ENCODE measurements at places on chromosomes 5 and 9. TPM values are rescaled to one million over a fixed set of nuclear protein-coding genes. Genes with fewer than 3 reads are reported as not detected.

- DNase-seq = no peak
- H3K27me3 ChIP-seq = no peaks in the 10 kb centered on the region
- no peak overlapping the region for H3K27ac ChIP-seq
- H3K36me3 ChIP-seq = no peaks in the 10 kb centered on the region
- peaks cover 10% of the 10 kb centered on the region for H3K4me1 ChIP-seq
Observed at GRCh38 chr9:112380825-112381221, 915 bp downstream of the HSDL2 start.

DNA sequence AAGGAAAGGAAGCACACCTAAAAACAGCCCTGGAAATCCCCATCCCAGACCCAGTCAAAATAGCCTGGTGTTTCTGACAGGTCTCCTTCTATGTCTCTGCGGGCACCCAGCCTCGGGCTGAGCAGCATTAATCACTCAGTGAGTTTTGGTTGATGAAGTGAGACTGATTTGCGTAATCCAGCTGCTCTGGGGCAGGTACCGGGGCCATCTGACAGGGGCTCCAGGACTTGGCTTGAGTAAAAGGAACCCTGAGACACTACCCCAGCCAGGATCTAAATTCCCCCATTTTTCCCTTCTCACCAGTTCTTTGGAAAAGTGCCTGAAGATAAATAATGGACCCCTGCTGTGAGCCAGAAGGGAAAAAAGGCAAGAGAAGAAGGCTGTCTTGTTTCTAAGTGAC lies 596 bp downstream of the SLC28A3 start:
- no peaks in the 10 kb centered on the region for H3K27me3 ChIP-seq
- no peak overlapping the region for H3K4me3 ChIP-seq
- H3K36me3 ChIP-seq = no peaks in the 10 kb centered on the region
- DNase-seq = peak; percentile 30
- H3K4me1 ChIP-seq = peaks cover 6% of the 10 kb centered on the region
- H3K27ac ChIP-seq = no peak overlapping the region

GRCh38 chr5:162268694-162269481 lies 201.3 kb downstream of the GABRG2 start:
- peaks cover 14% of the 10 kb centered on the region for H3K4me1 ChIP-seq
- no peak overlapping the region for H3K27ac ChIP-seq

DNA sequence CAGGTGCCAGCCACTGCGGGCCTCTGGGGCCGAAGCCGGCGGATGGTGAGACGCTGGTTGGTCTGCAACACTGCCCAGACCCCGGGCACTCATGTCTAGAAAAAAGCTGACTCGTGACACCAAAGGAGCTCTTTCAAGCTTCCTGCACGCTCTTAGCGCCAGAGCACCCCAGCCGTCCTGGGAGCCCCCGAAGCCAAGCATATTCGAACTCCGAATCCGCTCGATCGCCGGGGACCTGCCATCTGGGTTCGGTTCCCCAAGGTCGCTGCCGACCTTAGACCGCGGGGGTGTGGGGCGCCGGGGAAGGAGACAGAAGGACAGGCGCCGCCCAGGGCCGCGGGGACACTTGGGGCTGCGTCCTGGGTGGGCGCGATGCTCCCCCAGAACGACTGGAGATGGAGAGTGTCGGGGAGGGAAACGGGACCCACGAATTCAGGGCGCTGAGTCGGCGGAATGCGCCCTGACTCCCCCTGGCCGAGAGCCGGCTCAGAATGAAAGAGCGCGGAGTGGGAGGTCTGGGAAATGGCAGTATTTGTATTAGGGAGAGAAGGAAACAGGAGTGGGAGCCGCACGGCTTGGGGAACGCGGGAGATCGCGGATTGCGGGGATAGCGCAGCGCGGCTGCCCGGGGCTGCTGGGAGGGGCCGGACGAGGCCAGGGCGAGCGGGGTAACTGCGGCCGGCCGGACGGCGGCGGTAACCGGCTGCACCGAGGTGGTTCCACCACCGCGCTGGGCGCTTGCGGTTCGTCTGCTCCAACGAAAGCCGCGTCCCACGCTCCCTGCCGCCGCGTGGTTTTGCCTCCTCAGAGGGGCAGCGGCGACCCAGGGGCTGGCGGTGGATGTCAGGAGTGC lies 20.1 kb upstream of the MARCHF6 start:
- no peaks in the 10 kb centered on the region for H3K36me3 ChIP-seq
- no peak overlapping the region for H3K27ac ChIP-seq
- H3K4me3 ChIP-seq = peak overlapping the region; percentile 83

- no peak overlapping the region for H3K4me3 ChIP-seq
- no peak for DNase-seq
- no peaks in the 10 kb centered on the region for H3K27me3 ChIP-seq
- 0 out of 2 replicates have a peak, but pooled peaks cover 4% of the 10 kb centered on the region for H3K36me3 ChIP-seq
Observed at GRCh38 chr5:150946351-150946905, 41.6 kb upstream of the ZNF300 start.

DNA sequence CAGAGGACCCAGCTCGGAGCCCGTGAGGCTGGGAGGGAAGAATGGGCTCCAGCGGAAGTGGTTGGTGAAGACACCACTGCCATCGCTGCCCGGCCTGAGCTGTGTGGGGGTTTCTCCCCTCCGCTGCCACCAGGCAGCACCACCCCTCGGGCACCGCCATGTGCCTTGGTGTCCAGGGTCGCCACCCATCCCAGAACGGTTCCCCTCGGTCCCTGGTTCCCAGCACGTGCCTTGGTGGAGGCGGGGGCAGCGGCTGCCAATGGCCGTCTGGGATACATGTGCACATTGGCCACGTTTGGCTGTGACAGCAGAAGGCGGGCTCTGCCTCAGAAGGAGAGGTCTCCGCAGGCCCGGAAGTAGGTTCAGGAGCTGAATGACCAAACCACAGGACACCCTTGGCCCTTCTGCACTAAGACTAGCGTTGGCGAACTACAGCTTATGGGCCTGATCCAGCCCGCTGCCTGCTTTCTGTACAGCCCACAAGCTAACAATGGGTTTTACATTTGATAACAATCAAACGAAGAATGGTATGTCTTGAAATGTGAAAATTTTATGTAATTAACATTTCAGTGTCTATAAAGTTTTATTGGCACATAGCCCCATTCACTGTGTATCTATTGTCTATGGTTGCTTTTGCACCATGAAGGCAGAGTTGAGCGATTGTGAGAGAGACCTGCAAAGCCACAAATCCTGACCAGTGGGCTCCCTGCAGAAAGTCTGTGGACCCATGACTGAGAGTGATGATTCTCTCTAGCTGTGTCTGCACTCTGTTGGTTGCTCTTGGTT lies 91.7 kb upstream of the RAPGEF1 start:
- H3K36me3 ChIP-seq = no peaks in the 10 kb centered on the region
- DNase-seq = no peak
- H3K4me1 ChIP-seq = peaks cover 7% of the 10 kb centered on the region
- H3K27ac ChIP-seq = no peak overlapping the region

DNA sequence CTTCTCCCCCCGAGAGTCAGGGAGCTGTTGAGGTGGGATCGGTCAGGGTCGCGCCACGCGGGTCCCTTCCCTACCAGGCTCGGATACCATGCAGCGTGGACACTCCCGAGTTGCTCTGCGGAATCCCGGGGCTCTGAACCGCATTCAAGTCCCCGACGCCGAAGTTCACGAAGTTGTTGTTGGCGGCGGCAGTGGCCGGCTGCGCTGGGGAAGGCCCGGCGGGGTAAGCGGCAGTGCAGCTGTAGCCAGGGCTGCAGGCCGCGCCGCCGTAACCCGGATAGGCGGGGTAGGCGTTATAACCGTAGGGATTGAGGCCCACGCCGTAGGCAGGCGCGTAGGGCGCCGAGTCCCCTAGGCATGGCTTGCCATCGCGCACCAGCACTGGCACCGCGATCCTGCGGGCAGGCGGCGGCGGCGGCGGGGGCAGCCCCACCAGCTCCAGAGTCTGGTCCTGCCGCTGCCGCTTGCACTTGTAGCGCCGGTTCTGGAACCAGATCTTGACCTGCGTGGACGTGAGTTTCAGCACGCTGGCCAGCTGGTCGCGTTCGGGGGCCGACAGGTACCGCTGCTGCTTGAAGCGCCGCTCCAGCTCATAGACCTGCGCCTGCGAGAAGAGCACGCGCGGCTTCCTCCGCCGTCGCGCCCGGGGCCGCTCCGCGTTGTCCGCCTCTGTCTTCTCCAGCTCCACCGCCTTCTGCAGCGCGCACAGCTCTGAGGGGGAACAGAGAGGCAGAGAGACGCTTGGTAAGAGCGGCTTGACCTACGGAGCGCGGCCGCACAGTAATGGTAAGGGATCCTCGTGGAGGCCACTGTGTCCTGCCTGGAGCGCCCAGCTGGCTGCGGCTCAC lies 2.3 kb downstream of the NKX2-5 start:
- no peak overlapping the region for H3K27ac ChIP-seq
- peaks cover 63% of the 10 kb centered on the region for H3K4me1 ChIP-seq
- peak overlapping the region; percentile 38 for H3K4me3 ChIP-seq
- peak; percentile 57 for DNase-seq
- H3K27me3 ChIP-seq = peaks cover 100% of the 10 kb centered on the region

- H3K27ac ChIP-seq = no peak overlapping the region
- no peak overlapping the region for H3K4me3 ChIP-seq
- peaks cover 36% of the 10 kb centered on the region for H3K36me3 ChIP-seq
- DNase-seq = no peak
- H3K27me3 ChIP-seq = no peaks in the 10 kb centered on the region
Observed at GRCh38 chr9:89361031-89361430, 42.7 kb downstream of the SECISBP2 start.

- H3K4me1 ChIP-seq = peaks cover 6% of the 10 kb centered on the region
- no peaks in the 10 kb centered on the region for H3K36me3 ChIP-seq
- no peak for DNase-seq
- no peak overlapping the region for H3K4me3 ChIP-seq
- H3K27ac ChIP-seq = no peak overlapping the region
Observed at GRCh38 chr5:96408841-96409538, 24.1 kb downstream of the PCSK1 start.

- no peaks in the 10 kb centered on the region for H3K36me3 ChIP-seq
- no peak for DNase-seq
- peaks cover 18% of the 10 kb centered on the region for H3K4me1 ChIP-seq
- no peaks in the 10 kb centered on the region for H3K27me3 ChIP-seq
Observed at GRCh38 chr9:127555840-127556820, 55.9 kb upstream of the STXBP1 start.

GRCh38 chr9:123478160-123478559 lies 122.2 kb downstream of the CRB2 start:
- no peaks in the 10 kb centered on the region for H3K27me3 ChIP-seq
- no peak overlapping the region for H3K4me3 ChIP-seq
- H3K27ac ChIP-seq = no peak overlapping the region
- H3K36me3 ChIP-seq = no peaks in the 10 kb centered on the region

DNA sequence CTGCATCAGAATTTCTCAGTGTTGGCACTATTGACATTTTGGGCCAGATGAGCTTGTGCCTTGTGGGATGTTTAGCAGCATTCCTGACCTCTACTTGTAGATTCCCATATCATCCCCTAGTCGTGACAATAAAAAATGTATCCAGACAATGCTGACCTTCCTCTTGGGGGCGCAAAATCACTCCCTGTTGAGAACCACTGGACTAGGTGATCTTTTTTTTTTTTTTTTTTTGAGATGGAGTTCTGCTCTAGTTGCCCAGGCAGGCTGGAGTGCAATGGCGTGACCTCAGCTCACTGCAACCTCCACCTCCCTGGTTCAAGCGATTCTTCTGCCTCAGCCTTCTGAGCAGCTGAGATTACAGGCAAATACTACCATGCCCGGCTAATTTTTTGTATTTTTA lies 22.6 kb downstream of the STXBP1 start:
- H3K27ac ChIP-seq = no peak overlapping the region
- H3K4me3 ChIP-seq = no peak overlapping the region
- peak; percentile 52 for DNase-seq
- no peaks in the 10 kb centered on the region for H3K27me3 ChIP-seq
- no peaks in the 10 kb centered on the region for H3K36me3 ChIP-seq

GRCh38 chr5:55959208-55959607 lies 35.6 kb downstream of the IL6ST start:
- no peak overlapping the region for H3K27ac ChIP-seq
- H3K4me3 ChIP-seq = no peak overlapping the region
- no peak for DNase-seq
- no peaks in the 10 kb centered on the region for H3K36me3 ChIP-seq
- no peaks in the 10 kb centered on the region for H3K27me3 ChIP-seq

DNA sequence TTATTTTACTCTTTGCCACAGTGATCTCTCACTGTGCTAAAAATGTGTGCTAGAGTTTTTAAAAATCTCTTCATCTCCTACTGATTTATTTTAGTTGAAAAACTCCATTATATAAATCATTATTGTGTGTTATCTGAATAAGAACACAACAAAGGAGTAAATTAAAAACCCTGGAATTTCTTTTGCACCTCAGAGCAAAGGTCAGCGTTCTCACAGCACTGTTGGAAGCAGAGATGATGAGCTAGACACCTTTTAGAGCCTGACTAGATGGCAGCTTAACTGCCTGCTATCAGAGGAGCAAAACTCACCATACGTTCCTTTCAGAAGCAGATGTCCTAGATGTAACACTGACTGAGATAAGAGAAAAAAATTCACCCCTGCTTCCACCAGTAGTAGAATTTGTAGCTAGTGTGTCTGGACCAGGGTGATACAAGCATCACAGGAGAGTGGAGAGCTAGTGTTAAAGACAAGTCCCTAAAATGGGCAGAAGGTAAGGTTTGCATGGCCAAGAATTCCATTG lies 147.1 kb downstream of the ENTREP1 start:
- no peaks in the 10 kb centered on the region for H3K27me3 ChIP-seq
- H3K4me1 ChIP-seq = no peaks in the 10 kb centered on the region
- H3K36me3 ChIP-seq = no peaks in the 10 kb centered on the region
- no peak overlapping the region for H3K27ac ChIP-seq
- DNase-seq = no peak
- no peak overlapping the region for H3K4me3 ChIP-seq

- H3K27ac ChIP-seq = no peak overlapping the region
- 0 out of 2 replicates have a peak, but pooled peaks cover 3% of the 10 kb centered on the region for H3K4me1 ChIP-seq
- DNase-seq = no peak
- no peaks in the 10 kb centered on the region for H3K27me3 ChIP-seq
Observed at GRCh38 chr5:51487952-51488351, 104.7 kb downstream of the ISL1 start.

GRCh38 chr9:94801234-94801633 lies 74.7 kb downstream of the AOPEP start:
- H3K27ac ChIP-seq = no peak overlapping the region
- no peaks in the 10 kb centered on the region for H3K4me1 ChIP-seq
- H3K36me3 ChIP-seq = no peaks in the 10 kb centered on the region

DNA sequence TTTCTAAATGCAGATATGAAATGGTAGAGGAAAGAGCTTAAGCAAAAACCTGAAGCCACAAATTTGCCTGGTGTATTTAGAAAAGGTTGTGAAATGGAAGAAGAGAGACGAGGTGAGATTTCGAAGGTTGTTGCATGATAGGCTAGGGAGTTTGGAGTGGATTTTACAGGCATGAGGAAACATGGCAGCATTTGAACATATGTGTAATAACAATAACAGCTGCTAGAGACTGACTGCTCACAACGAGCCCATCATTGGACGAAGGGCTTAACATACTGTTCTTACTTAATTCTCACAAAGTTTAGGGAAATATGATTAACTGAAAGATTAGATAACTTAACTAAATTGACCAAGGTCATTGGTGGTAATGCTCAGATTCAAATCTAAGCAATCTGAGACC lies 108.1 kb downstream of the JAKMIP2 start:
- DNase-seq = no peak
- H3K27me3 ChIP-seq = no peaks in the 10 kb centered on the region
- no peak overlapping the region for H3K27ac ChIP-seq
- H3K4me1 ChIP-seq = no peaks in the 10 kb centered on the region
- no peak overlapping the region for H3K4me3 ChIP-seq

Gene PCDHB15
- 8.0 TPM for total RNA-seq

Gene FOXD4
- total RNA-seq = 0.31 TPM

Gene AHRR
- total RNA-seq = 1.8 TPM

Gene TRPM6
- total RNA-seq = 0.47 TPM

Gene SMC5
- 29.0 TPM for total RNA-seq

Gene COL23A1
- 8.2 TPM for total RNA-seq

Gene STPG3
- not detected for total RNA-seq

Gene BHMT
- 2.3 TPM for total RNA-seq

Gene DYNC2I2
- 68.4 TPM for total RNA-seq

All from GM23338 (cell line).